ENCODE measurements at places on chromosomes 3 and 15.
A peak's percentile ranks its signal among the peaks of the same experiment; 100 is the strongest.

DNA sequence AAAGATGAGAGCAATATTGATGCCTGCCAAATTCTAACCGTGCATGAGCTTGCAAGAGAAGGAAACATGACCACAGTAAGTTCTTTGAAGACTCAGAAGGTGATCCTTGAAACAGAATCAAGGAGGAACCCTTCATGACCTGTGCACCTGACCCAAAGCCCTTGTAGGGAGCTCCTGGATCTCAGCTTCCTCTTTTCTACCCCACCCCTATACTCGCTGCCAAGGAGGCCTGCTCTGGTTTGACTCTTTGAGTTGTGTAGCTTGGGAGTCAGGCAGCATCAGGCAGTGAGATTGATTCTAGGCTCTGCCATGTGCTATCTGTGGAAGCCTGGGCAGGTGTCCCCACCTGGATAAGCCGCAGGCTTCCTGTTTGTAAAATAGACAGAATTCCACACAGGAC, 10.6 kb downstream of the TTC21A start:
- no peak for DNase-seq

DNA sequence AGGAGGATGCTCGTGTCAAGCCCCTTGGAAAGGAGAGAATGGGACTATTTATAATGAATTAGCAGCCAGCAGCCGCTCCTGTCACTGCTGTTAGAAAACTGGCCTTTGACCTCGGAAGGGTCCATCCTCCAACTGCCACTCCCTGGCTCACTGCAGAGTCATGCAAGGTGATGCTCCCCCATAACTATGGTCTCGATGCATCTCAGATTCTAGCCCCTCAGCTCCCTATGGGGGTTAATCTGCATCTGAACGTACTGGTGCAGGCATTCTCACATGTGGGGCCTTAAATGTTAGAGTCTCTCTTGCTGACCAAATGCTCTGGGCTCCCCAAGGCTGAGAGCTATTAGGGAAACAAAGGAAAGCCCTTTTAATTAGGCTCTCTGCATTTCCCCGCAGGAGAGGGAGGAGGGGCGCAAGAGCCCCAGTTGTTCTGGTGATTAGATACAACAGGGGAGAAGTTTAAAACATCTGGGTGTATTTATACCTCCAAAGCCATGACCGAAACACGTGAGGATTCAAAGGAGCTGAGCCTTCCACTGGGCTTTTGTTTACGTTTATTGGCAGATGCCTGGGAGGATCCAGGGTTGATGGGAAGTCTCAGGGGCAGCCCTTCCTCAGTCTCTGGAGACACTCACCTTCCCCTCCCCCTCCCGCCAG, 182.5 kb downstream of the OPA1 start:
- DNase-seq, result no peak

- no peak for DNase-seq
Observed at GRCh38 chr3:101811875-101812274, 32.9 kb downstream of the NXPE3 start.

GRCh38 chr15:58114388-58114787, 23.8 kb upstream of the AQP9 start:
- DNase-seq, result no peak

DNA sequence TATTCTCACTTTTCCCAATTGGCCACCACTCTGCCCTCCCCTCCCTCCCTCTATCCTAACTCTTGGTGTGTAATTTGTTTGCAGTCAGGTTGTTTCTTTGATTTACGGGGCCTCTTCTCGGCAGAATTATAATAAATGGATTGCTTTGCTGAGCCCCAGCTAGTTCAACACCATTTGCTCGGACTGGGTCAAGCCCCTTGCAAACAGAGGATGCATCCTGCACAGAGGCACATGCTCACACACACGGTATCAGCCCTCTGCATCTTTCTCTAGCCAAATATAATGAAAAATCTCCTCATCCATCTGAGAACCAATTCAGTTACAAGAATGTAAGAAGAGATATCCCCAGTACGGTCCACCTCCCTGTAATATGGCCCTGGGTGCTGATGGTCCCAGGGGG, 97.7 kb downstream of the EPHB1 start:
- no peak for DNase-seq

- no peak for DNase-seq
Observed at GRCh38 chr15:89777782-89778380, 1.7 kb downstream of the MESP2 start.

- DNase-seq, result no peak
Observed at GRCh38 chr15:75199357-75199940, 2.2 kb upstream of the C15orf39 start.

DNA sequence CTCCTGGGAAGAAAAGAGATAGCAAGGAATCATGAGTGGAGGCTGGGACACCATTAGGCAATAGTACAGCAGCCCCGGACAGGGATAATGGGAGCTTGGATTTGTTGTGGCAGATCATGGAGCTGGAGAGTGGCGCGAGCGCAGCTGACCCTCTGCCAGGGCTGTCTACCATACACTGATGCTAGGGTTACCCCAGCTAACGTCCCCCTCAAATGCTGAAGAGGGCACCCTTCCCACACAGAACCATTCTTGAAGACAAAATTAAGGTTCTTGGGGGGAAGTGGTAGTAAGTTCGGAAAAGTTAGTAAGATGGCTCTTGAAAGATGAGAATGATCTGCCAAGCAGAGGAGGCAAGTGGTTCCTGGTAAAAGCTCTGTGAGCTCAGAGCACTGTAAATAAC, 61.1 kb downstream of the ST3GAL6 start:
- no peak for DNase-seq

- peak; percentile 17 for DNase-seq
Observed at GRCh38 chr3:141796081-141796888, 33.1 kb downstream of the GRK7 start.

- DNase-seq, result no peak
Observed at GRCh38 chr3:56737006-56737405, 53.9 kb upstream of the TASOR start.

DNA sequence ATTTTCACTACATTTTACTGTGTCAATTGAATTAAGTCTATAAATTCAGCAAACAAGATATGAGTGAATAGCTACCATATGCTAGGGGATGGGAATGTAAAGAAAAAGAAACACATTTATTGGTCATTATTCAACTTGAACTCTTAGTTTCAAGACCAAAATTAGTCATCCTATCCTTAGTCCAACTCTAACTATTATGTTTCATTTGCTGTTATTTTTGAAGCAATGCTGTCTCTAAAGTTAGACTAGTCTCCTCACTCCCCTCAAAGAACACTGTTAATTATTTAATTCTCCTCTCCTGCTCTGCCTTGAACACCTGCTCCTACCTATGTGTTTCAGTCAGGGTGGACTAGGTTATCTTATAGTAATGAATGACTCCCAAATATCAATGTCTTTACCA, 920.9 kb downstream of the TUSC7 start:
- DNase-seq, result no peak

DNA sequence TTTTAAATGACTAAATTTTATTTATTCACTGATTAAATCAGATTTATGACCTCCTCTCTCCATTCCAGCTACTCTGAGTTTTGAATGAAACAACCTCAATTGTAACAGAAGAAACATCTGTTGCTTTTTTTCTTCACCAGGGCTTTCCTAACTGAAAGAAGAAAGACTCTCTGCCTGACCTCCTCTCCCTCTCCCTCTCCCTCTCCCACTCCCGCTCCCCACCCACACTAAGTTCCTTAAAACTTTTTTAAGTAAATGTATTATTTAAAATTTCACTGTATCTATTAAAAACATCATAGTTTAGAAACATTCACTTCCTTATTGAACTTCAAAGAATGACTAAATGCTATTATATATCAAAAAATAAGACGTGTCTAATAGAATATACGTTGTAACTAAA, 122.0 kb downstream of the TFDP2 start:
- DNase-seq, result no peak

- peak; percentile 72 for DNase-seq
Observed at GRCh38 chr15:94840794-94841783, 609.7 kb downstream of the MCTP2 start.

DNA sequence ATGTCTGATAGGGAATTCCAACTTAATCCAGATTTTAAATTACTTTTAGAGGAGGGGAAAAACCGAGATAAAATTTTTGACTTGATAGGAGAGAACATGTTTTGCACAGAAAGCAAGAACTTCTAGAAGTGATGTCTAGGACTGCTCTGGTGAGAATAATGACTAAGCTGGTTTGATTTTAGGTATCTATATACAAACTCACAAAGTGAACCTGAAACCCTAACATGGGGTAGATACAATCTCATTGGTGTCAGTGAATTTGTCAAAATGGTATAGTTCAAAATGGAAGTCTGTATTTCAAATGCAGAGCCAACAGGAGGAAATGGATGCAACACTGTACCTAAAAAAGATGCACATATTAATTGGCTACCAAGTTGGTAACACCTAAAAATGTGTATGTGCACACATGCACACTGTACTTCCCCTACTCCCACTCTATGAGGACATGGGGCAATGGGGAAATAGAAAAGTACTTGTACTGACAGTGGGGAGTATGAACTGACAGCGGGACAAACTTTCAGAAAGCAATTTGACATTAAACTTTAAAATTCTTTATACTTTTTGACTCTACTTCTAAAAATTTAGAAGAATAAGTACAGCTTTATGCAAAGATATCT, 53.0 kb downstream of the NR1I2 start:
- no peak for DNase-seq

GRCh38 chr15:75646944-75647364, 758 bp upstream of the SNX33 start:
- DNase-seq, result no peak

GRCh38 chr15:60798821-60799220, 319.9 kb upstream of the ICE2 start:
- peak; percentile 71 for DNase-seq

DNA sequence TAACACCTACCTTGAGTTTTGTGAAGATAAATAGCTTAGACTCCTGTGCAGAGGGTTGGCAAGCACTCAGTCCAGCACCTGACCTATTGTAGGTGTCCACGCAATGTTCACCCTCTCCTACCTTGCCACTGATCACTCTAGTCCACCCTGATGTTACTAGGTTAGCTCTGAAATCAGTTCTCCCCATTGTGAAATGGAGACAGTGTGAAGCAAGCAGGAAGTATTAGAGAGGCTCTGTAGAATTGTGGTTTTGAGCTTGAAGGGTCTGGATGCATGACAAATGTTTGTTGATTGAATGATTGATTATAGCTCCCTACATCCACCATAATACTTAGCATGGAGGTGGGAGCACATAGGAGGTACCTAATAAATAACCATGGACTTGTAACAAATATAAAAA, 199.7 kb downstream of the RPLP1 start:
- no peak for DNase-seq

- DNase-seq, result no peak
Observed at GRCh38 chr3:58661836-58662420, 4.6 kb downstream of the FAM3D start.

GRCh38 chr3:136544532-136544931, 207.6 kb downstream of the STAG1 start:
- peak; percentile 21 for DNase-seq

DNA sequence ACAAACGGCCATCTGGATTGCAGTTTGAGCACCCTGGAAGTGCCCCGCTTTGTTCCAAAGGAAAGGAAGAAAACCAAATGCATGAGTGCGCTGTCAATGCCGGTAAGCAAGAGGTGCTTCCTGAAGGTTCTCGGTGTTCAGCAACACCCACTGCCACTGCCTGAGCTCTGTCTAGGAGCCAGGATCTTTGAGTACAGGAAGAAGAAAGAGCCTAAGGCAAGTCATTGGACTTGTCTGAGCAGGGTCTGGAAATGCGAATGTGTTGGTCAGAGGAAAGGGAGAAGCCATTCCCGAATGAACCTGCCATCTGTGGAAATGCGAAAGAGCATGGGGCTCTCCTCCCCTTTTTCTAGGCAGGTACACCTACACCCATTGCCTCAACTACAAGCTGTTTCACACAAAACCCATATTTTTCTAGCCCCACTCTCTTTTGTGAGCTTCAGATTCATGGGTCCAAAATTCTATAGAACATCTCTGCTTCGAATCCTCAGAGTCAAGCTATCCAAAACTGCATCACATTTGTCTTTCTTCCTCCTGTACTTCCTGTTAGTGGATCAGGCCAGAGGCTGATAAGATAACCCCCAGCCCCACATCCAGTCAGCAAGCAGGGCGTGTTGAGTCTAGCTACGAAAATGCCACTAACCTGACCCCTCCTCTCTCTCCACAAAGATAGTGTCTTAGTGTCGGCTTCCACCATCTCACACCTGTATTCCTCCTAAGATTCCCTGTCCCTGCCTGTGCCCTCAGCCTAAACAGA, 55.6 kb upstream of the C15orf61 start:
- peak; percentile 80 for DNase-seq

DNA sequence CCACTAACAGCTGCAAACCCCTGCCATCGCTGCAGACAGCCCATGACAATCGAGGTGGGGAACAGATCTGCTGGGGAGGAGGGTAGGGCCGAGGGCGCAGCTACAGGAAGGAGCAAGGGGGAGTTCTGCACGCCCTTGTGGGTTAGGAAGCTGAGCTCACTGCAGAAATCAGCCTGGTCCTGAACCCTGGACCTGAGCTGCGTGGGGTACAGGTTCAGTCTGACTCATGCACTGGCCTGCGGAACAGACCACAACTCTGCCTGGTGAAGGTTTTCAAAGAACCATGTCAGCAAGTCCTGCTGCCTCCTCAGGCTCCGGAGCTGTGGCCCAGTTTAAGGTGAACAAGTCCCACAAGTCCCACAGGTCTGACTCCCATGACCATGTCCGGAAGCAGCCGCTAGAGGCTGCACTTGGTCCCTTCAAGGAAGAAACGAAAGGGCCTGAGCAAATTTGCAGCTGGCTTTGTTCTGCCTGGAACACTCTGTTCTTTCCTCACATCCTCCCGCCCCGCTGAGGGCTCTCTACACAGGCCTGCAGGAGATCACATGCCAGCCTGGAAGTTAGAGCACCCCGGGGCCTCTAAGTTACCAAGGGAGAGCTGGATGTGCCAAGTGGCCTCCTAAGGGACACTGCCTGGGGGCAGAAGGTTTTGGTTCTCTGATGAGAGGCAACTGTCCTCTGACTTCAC, 49.4 kb upstream of the AKAP13 start:
- peak; percentile 92 for DNase-seq

DNA sequence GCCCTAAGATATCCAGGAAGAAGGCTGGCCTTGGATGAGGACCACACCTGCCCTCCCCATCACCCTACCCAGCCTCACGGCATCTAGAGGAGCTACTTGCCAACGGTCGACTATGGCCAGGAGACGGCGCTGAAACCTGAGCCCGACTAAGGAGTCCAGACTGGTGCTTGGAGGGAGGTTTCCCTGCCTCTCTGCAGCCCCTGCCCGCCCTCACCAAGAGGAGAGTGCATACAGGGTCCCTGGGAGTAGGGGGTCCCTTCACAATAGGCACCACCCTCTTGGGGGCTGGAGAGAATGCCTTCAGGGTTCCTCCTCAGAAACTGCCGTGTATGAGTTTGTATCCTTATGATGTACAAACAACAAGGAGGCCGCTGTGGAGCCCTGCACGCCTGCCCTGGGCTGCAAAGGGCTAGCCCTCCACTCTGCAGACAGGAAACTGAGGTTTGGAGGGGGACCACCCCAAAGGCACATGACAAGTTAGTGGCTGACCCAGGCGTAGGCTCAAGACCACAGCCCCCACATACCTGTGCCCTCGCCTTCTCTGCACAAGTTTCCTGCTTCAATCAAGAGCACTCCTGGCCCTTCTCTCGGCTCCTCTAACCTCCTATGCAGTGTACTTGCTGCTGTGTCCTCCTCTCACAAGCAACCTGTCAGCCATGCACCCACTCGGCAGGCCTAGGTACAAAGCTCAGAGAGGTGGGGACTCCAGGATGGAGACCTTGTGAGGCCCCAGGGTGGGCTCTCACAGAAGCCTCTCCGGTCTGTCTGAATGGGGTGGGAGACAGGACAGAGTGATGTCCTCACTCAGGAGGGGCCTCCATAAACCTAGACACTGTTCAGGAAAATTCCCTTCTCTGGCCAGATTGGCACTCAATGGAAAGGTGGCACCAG, 7.4 kb downstream of the KLF15 start:
- DNase-seq, result no peak

- no peak for DNase-seq
Observed at GRCh38 chr3:158652463-158652862, 8.1 kb downstream of the GFM1 start.

- DNase-seq, result peak; percentile 66
Observed at GRCh38 chr3:138945709-138946662, 951 bp downstream of the FOXL2 start.
